Psoas muscle (tissue), 8 donors: ENCODE measurements at places on chromosomes 13 and 19. TPM values are rescaled to one million over a fixed set of nuclear protein-coding genes. Genes with fewer than 3 reads are reported as not detected.
A peak's percentile ranks its signal among the peaks of the same experiment; 100 is the strongest.

KLK14 gene
- not detected for total RNA-seq

ZNF506 gene
- 6.8 TPM for total RNA-seq

FGF22 gene
- not detected for total RNA-seq

ELSPBP1 gene
- not detected for total RNA-seq

C5AR2 gene
- total RNA-seq, result 0.43 TPM

PABPC3 gene
- not detected for total RNA-seq

EXOC3L2 gene
- total RNA-seq, result 0.71 TPM

COX6B2 gene
- not detected for total RNA-seq

ELAVL3 gene
- total RNA-seq, result not detected

GRCh38 chr13:110298505-110299282 lies 8.3 kb downstream of the COL4A1 start:
- peaks cover 7% of the 10 kb centered on the region for H3K4me1 ChIP-seq
- H3K4me3 ChIP-seq, result peak overlapping the region; percentile 15
- H3K27me3 ChIP-seq, result peaks cover 3% of the 10 kb centered on the region
- no peak overlapping the region for H3K27ac ChIP-seq
- no peak for DNase-seq

GRCh38 chr19:28874742-28875141 lies 338.2 kb downstream of the UQCRFS1 start:
- H3K4me1 ChIP-seq, result no peaks in the 10 kb centered on the region
- peaks cover 2% of the 10 kb centered on the region for H3K27me3 ChIP-seq
- no peak overlapping the region for H3K4me3 ChIP-seq
- H3K27ac ChIP-seq, result no peak overlapping the region

DNA sequence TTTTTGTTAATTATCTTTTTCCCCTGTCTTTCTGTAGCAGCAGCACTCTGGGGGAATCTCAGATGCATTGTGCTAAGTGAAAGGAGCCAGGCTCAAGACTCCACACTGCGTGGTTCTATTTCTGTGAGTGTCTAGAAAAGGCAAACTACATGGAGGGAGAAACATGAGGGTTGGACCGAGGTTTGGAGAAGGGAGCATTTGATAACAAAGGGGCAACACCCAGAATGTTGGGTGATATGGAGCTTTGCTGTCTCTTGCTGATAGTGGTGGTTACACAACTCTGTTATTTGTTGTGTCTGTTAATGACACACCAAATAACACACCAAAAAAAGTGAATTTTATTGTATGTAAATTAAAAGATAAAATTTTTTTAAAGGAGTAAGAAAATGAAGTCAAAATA lies 107.8 kb downstream of the COL4A2 start:
- H3K27ac ChIP-seq, result no peak overlapping the region
- H3K27me3 ChIP-seq, result no peaks in the 10 kb centered on the region

DNA sequence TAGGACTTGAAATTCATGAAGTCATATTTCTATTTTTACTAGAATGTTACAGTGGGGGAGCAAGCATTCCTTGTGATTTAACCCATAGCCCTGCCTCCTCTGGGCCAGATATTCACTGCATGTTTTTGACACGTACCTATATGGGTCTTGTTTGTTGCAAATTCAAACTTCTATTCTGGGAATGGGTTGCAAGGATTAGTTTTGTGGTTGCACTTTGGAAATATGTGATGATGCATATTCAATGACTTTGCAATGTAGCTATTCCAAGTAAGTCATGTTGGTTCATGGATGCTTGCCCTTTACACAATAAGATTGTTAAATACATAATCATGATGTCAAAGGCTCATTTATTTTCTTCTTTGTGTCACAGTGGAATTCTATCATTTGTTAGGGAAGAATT lies 440.8 kb downstream of the TDRD3 start:
- H3K4me1 ChIP-seq, result no peaks in the 10 kb centered on the region
- no peak for DNase-seq

DNA sequence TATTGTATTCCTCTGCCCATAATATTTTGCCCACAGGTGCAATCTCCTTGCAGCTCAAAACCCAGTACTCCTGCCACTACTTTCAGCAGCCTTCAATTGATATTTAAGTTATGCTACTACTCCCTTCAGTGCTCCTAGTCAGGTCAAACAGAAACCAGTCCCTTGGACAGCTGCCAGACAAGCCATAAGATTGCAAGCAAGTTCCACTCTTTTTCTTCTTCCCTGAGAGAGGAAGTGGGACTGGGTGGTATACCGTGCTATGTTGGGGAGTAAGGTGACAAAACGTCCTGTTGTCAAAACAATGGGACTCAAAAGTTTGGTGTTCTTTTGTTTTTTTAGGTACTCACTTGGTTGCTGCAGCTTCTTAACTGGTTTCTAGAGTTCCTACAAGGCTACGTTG lies 63.1 kb upstream of the FRY start:
- H3K27me3 ChIP-seq, result no peaks in the 10 kb centered on the region
- no peaks in the 10 kb centered on the region for H3K4me1 ChIP-seq
- H3K36me3 ChIP-seq, result no peaks in the 10 kb centered on the region
- H3K4me3 ChIP-seq, result no peak overlapping the region

GRCh38 chr19:46609511-46610412 lies 8.6 kb downstream of the CALM3 start:
- peaks cover 50% of the 10 kb centered on the region for H3K36me3 ChIP-seq
- H3K4me3 ChIP-seq, result no peak overlapping the region
- H3K27ac ChIP-seq, result no peak overlapping the region
- H3K27me3 ChIP-seq, result no peaks in the 10 kb centered on the region

DNA sequence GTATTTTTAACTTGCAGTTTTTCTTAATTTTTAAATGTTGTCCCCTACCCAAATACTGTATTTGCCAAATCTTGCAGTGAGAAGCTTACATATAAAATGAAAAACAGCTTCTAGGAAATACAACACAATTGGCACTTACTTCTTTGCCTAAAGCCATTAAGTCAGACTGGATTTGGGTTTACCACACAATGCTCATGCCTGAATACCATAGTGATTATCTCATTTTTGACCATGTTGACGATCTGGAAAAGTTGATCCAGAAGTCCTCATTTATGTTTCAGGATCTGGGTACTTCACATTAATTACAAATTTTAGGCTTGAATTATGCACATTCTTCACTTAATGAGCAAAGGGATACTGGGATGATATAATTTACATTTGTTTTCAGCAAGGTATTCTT lies 2.4 kb downstream of the RNF6 start:
- peaks cover 56% of the 10 kb centered on the region for H3K36me3 ChIP-seq
- peak overlapping the region; percentile 94 for H3K4me3 ChIP-seq
- peak overlapping the region; percentile 99 for H3K27ac ChIP-seq
- DNase-seq, result no peak

DNA sequence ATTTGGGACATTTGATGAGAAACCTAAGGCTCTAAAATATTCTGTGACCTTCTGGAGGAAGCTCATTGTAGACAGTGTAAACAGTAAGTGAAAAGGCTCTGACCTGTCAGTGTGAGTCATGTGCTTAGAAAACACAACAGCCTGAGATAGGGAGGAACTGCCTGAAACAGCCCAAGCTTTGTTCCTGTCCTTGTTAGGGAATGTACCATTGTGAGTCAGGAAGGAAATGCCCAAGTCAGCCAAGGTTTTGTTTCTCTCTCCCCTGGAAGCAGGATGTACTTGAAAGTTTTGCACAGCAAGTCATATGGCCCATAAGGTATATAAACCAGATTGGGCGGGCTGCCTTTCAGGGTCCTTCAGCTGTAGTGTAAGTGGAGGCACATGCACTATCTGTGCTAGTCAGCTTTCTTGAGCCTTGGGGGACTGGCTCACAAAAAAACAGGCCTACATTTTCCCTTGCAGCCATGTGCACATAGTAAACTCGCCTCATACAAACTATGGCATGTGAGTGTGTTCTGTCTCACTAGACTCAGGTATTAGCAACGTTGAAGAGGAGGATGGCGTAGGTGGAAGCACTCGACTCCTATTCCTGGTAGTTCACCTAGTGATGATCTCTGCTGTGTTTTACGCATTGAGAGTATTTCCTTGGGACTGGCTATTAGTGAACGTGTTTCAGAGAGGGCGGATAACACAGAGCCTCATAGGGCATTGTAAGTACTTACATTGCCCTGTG lies 141.2 kb upstream of the KLHL1 start:
- no peak overlapping the region for H3K4me3 ChIP-seq
- H3K36me3 ChIP-seq, result no peaks in the 10 kb centered on the region
- no peak overlapping the region for H3K27ac ChIP-seq
- no peak for DNase-seq
- no peaks in the 10 kb centered on the region for H3K4me1 ChIP-seq

DNA sequence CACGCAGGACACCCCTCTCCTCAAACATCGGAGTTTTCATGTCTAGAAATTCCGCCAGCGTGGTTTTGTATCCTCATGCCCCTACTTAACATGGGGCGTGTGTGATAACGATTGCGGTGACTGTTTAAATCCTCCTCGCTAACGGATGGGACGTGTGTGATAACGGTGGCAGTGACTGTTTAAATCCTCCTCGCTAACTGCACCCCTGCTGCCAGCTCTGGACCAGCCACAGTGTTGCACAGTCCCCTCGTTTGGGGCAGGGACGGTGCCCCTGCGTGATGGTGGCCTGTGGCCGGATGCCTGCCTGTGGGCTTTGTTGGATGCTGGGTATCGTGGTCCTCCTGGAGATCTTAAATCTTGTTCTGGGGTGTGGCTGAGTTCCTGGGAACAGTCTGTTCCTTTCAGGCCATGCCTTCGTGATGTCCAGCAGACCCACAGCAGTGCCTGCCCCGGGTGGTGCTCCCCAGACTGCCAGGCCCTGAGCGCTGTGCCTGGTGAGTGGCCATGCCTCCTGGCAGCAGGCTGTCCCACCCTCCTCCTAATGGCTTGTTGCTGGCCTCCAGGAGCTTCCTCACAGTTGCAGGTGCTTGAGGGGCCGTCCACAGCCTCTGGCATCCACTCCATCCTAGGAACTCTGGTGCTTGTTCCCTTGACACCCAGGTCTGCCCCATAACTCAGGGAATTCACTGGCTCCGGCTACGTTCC lies 122.5 kb upstream of the MCF2L start:
- no peaks in the 10 kb centered on the region for H3K27me3 ChIP-seq
- H3K4me3 ChIP-seq, result no peak overlapping the region
- H3K4me1 ChIP-seq, result no peaks in the 10 kb centered on the region
- DNase-seq, result no peak
- H3K27ac ChIP-seq, result no peak overlapping the region

DNA sequence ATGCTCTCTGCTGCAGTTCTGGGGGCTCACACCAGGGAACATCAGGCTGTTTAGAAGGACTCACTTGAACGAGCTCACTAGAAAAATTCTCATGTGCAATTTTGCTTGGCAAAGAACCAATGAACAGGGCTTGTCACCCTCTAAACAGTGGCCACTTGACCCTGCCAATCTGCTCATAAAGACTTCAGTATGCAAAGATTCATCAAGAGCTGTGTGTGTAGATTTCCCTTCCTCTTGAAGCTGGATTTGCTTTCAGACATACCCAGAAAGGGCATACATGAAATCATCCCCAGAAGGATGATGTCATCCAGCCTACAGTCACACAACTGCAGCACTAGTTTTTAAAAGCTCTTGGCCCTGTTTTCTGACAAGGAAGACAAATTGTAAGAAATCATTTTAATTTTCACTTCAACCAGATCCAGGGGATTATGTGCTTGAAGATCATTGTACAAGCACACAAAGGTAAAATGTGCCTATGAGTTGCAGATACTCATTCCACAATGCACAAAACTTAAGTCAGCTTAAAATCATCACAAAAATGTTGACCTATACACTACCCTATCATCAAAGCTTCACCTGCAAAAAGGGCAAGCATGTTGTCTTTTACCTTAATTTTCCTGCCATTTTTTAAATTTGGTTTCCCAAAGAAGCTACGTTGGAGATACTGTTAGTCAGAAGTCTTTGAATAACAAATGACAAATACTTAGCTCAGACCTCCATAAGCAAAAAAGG lies 5.2 kb upstream of the STK24 start:
- H3K4me1 ChIP-seq, result peaks cover 6% of the 10 kb centered on the region
- H3K27me3 ChIP-seq, result no peaks in the 10 kb centered on the region
- H3K4me3 ChIP-seq, result no peak overlapping the region
- H3K36me3 ChIP-seq, result no peaks in the 10 kb centered on the region
- DNase-seq, result no peak

DNA sequence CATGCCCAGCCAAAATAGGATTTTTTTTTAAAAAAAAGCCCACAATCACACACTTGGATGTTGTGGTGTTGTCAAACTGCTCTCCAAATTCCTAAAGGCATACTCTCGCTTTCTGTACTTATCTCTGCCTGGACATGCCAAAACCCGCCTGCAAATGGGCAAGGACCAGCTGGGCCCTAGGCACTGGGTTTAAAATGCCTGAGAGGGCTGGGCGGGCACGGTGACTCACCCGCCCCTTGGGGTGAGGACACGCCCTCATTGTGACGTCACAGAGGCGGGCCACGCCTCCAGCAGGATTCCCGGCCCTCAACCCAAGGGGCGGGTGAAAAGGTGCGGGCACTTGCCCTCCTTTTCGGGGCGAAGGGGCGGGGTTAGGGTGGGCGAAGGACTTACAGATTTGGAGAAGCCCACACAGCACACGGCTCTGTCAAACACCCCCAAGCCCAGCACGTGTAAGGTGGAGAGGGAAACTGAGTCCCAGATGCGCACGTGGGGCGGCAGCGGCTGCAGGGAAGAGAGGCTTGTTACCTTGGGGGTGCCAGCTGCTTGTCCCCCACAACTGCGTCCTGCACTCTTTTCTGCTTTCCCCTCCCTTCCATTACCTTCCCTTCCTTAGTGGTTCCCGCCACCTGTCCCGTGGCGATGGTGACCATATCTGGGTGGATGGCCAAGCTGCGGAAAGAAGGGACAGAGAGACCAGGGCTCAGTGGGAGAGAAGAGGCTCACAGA lies 6.6 kb downstream of the EML2 start:
- peak overlapping the region; percentile 60 for H3K27ac ChIP-seq
- H3K27me3 ChIP-seq, result no peaks in the 10 kb centered on the region
- DNase-seq, result peak; percentile 74
- H3K4me3 ChIP-seq, result peak overlapping the region; percentile 17

DNA sequence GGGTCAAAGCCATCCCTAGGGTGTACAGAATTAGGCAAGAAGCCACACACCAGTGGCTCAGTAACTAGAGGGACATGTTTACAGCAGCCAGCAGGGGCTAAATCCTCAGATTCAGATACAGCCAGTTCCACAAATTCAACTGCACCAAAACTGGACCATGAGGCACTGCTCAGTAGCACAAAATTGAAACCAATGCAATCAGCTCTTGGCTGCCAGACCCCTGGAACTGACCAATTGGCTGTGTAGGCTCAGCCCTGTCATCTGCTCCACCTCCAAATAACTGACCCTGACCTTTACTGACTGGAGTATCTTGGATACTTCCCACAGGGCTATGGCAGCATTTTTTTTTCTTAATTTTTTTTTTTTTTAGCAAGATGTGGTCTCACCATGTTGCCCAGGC lies 226.5 kb downstream of the FOXO1 start:
- H3K36me3 ChIP-seq, result no peaks in the 10 kb centered on the region
- no peak overlapping the region for H3K4me3 ChIP-seq
- H3K27ac ChIP-seq, result peak overlapping the region; percentile 68
